ENCODE measurements at places on chromosomes 11 and 22. TPM values are rescaled to one million over a fixed set of nuclear protein-coding genes. Genes with fewer than 3 reads are reported as not detected.

The GPR83 gene
- 0.15 TPM for polyA plus RNA-seq

DNA sequence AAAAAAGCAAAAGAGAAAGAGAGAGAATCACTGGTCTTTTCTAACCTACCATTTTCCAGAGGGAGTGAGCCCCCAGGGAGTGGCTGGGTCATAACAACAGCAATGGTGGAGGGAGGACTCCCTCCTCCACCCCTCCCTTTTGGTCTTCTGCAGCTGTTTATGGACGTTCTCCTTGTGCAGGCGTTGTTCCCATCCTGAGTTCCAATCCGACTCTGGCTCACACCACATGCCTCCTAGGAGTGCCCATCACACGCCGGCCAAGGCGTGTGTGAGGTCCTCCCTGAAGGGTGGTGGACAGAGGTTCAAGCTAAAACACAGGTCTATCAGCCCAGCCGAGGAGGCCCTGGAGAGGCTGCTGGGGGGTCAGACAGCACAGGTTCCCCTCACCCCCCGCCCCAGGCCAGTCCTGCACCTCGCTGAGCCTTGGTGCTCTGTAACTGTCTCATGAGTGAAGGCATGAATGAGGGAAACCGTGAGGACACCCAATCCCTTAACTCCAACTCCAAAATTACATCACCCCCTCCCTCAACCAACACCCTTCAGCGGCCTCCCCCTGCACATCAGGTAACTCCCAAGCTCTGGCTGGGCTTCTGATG is 29.4 kb downstream of the IFT27 start:
- no peak for DNase-seq

The ZNF215 gene
- polyA plus RNA-seq = 0.19 TPM

DNA sequence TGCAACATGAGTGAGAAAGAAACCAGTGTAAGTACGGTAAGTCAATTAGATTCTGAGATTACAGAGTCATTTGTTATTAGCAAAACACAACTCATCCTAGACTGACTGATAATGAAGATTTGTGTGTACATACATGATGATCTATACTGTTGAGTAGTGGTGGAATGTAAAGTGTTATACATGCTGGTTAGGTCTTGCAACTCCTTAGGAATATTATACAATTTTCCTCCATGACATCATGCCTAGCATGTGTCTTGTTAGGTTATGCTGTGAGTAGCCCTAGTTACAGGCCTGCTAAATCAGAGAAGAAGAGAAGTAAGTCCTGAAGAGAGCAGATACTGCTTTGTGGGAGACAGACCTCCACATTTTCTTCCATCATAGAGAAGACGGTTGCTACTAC is 880.6 kb downstream of the LUZP2 start:
- no peak for DNase-seq

The LTO1 gene
- polyA plus RNA-seq = 22.6 TPM

- no peak for DNase-seq
These were observed at the start of gene DRD2 for GRCh38 chr11:113475160-113475761. DRD2 (minus strand) TSS chr11:113475398; CDS start chr11:113424651, 50,747 bp downstream.

- DNase-seq = no peak
These were observed 434.1 kb upstream of the FAT3 start for GRCh38 chr11:91790346-91791170.

- no peak for DNase-seq
These were observed 119.8 kb downstream of the ST3GAL4 start for GRCh38 chr11:126475014-126475991.

The CARNS1 gene
- polyA plus RNA-seq = 10.9 TPM
